ENCODE measurements at places on chromosomes 4 and X.

DNA sequence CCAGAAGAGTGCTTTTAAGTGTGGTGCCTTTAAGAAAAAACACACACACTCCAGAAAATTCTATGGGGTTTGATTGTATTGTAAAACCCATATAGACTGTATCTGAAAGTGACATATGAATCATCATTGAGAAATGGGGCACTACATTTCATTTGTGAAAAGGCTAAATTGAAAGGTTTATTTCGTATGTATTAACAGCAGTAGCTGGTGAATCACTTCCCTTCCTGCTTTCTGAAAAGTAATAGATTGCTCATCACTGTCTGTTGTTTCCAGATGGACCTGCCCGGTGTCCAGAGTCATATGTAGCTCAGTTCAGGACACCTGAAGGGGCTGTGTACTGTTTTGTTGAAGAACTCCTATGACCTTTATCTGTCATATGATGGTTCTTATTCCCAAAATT, 28.1 kb upstream of the HPRT1 start:
- no peak for DNase-seq

DNA sequence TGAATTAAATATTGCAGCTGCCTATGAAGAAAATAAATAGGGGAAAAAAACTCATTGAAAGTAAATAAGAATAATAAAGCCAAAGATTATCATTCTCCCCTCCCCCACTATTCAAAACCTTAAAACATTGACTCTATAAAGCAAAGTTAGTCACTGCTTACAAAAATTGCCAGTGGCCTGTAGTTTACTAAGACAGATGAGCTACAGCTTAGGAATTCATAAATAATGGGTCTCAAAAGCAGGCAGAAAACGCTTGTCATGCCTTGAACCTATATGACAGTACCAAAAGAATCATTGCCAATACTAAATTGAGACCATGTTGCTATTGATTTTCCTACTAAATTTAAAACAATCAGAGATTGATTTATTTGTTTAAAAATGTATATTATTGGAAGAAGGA, 78.9 kb downstream of the SLC10A7 start:
- DNase-seq, result no peak

DNA sequence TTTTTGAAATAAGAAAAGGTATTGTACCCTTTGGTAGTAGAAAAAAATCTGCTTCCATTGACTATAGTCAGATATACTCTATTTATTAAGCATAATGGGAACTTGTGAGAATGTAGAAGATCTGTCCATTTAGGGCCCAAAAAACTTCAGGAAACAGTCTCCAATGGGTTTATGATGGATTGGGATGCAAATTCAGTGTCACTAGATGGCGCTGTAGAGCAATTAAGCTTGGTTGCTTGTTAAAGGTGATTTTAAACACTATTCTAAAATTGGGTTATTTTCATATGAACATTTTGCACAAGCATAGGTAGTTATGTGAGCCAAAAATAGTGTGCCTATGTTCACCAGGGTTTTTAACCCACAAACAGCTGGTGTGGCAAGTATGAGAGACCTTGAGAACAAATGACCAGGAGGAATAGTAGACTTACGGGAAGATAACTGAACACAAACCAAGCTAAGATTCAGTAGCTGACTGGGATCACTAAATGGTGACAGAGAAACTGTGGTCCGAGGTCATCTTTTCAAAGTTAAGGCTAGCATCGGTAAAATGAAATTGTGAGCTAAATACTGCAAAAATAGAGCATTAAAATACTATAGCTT, 80.3 kb upstream of the LSM6 start:
- DNase-seq, result no peak

GRCh38 chr4:148443512-148444295, 1.5 kb upstream of the NR3C2 start:
- peak; percentile 86 for DNase-seq

- no peak for DNase-seq
Observed at GRCh38 chr4:78437608-78438088, 113.9 kb upstream of the ANXA3 start.

DNA sequence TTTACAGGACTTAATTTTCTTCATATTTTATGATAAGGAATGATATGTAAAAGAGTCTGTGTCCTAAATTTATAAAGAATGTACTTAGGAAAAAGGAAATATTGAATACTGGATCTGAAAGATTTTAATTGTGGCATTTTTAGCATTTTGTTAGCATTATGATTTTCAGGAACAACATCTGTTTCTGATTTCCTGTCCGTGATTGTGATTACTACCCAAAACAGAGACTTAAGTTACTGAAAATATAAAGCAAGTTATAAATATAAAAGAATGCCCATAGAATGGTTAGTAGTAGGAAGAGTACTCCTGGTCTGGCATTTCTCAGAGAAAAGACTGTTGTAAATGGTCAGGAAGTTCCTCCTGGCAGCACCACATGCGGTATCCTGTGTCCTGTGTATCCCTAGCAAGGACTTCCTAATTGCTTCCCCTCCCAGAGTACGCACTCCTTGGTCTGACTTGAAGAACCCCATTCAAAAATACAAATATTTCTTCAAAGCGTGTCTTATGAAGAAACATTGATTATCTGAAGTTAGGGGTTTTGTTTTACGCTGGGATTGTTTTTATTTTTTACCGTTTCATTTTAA, 88.9 kb downstream of the RS1 start:
- no peak for DNase-seq

DNA sequence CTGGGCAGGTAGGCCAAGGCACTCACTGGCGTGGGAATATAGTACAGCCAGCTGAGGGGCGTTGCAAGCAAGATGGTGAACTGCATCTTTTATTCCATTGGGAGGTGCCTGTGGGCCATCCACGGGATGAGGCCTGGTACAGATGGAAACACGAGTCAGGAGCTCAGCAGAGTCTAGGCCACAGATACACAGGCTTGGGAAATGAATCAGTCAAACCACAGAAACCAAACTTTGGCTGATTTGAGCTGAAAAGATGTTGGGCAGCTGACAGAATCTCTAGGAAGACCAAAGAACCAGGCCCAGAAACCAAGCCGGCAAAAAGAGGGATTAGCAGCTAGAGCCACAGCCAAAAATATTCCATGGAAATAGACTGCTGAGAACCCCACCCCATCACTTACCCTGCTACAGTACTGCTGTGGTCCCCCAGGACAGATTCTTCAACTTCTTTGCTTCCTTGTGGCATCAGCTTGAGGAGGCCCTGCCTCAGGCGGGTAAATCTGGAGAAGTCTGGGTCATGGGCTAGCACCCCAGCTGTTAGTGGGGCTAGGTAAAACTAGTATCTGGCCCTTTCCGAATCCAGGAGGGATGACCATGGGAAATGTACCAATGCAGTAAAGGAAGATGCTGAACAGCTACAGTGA, 75.4 kb downstream of the TMEM131L start:
- no peak for DNase-seq

DNA sequence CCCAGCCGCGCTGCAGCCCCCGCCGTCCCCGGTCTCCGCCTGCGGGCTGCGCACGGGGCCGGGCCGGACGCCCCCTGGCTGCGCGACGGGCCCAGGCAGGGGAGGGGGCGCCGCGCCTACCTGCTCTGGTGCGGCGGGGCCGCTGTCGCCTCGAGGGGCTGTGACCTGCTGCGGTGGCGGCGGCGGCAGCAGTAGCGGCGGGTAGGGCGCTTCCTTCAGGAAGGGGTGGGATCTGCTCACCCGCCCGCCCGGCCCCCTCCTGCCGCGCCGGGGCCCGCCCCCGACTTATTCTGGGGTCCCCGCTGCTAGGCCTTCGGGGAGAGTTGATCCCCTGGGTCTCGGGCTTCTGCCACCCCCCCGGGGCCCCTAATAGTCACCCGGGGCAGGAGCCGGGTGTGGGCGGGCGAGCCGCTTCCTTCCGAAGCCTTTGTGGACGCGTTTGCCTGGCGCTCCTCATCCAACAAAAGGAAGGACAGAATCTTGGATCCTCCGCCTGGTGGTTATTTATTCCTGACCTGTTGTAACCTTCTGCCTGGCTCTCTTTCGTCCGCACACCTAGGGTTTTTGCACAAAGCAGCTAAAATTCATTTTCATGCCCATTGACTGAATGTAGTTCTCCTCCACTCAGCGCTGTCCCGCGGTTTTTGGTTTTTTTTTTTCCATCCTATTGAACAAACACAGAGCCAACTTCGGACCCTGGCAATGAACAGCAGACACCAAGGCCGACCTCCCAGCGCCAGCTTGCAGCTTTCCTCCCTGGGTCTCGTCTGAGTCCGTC, at the start of gene TMEM150C:
TSS of gene TMEM150C (minus strand) at position 203 of the 778 bp plus-strand sequence. CDS start 57,331 bp downstream, outside the sequence.
- DNase-seq, result peak; percentile 83

GRCh38 chr4:19915276-19915675, 336.4 kb upstream of the SLIT2 start:
- DNase-seq, result no peak

DNA sequence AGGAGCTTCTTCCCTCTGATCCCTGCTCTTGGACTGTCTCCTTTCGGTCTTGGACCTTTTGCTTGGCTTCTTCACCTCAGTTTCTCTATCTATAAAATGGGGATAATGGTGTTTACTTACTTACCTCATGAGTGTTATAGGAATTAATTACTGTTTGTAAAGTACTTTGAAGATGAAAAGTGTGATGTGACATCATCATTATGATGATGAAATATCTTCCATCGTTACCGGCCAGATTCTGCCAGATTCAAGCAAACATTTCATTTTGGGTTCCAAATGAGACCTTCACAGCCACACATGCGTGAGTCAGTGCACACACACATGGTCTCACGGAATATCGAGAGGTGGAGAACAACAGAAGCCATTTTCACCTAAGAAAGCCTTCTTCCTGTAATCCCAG, 220.1 kb upstream of the RPL34 start:
- DNase-seq, result no peak

GRCh38 chr4:87419578-87420249, 2.7 kb upstream of the NUDT9 start:
- DNase-seq, result no peak

GRCh38 chr4:150259861-150260567, 181.8 kb downstream of the DCLK2 start:
- DNase-seq, result no peak

GRCh38 chr4:83266689-83267088, 17.9 kb downstream of the COQ2 start:
- no peak for DNase-seq

- DNase-seq, result no peak
Observed at GRCh38 chr4:156442912-156443311, 489.2 kb upstream of the CTSO start.

DNA sequence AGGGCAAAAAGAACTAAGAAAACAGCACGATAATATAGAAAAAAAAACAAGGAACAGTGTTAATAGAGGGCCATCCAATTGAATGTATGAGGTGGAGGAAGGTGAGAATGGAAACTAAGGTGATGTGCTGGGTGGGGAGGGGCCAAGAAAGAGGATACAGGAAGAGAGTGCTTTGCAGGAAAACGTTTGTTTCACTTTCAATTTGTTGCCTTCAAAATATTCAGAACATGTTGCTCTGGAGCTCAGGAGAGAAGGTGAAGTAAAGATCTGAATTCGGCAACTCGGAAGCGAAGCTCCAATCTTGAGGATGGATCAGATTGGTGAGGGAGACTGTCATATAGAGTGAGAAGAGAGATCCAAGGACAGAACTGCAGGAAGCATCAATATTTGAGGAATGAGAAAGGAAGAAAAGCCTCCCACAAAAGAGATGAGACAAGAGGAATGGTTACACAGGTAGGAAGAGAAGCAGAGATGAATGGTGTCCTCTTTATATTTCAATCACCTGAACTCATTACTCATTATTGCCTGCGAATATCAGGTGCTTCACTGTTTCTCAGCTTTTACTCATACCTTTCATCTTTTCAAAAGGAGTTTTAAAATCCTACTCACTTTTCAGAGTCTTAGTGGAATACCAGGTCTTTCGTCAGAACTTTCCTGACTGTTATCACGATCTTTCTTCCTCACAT, 14.7 kb upstream of the SEC24D start:
- no peak for DNase-seq

- peak; percentile 27 for DNase-seq
Observed at GRCh38 chr4:158769175-158769921, 522 bp downstream of the FNIP2 start.

GRCh38 chr4:78610546-78611214, 59.1 kb downstream of the ANXA3 start:
- no peak for DNase-seq

DNA sequence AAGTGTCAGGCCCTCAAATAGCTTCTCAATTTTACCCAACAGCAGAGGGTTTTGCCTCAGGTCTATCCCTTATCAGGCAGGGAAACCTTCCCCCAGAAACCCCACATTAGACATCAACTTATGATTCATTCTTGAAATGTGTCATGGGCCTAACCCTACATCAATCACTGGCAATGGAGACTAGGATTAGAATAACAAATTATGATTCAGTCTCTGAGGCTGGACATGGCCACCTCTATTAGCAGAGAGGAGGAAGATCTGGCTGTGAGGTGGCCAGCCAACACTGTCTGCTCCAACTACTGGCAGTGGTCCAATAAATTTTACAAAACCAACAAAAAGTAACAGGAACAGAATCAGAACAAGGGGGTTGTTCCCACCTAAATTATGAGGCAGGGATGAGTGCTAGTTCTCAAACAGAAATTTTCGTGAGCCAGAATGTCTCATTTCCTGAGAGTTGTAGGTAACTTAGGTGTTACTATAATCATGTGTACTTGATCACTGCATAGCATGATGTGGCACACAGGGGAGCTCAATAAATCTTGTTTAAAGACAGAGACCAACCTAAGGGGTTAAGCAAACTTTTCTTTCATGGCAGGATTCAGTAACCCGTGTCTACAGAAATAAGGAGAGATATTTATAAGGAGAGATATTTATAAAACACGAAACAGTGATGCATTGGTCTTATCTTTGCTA, 126.8 kb downstream of the NFKB1 start:
- no peak for DNase-seq

DNA sequence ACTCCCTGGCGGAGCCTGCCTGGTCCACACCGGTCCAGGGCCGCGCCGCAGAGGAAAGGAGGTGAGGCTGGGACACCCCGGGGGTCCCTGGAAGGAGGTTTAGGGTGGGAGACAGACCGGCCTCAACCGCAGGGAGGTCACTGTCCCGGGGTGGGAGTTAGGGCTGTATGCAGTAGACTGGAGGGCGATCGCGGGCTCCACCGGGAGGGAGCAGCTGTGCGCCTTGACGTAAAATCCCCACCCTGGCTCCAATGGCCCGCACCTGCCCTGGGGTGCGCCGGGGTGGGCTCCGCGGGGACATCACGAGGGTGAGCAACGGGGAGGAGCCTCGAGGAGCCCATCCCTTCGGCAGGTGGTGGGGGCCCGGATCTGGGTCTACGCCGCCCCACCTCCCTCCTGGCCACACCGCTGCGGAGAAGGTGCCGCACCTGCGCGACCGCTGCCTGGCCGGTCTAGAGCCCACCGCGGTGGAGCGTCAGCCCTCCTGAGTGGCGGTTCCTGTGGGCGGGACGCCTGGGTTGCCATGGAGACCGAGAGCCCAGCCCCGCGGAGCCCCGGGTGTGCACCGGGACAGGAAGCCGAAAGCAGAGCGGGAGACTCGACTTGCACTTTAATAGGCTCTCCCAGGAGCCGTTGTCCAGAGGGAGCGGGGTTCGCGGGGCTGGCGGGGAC, 105.1 kb downstream of the ADRA2C start:
- DNase-seq, result no peak

- DNase-seq, result no peak
Observed at GRCh38 chr4:119493419-119493818, 135.2 kb downstream of the PDE5A start.
